ENCODE measurements at places on chromosomes 2 and 18.

GRCh38 chr2:44844651-44845270 lies 96.7 kb upstream of the SIX3 start:
- DNase-seq: no peak

GRCh38 chr18:76993573-76993972 lies 139.0 kb downstream of the MBP start:
- no peak for DNase-seq

- DNase-seq: no peak
Observed at GRCh38 chr2:89833116-89833779, 1141.8 kb downstream of the RPIA start.

- no peak for DNase-seq
Observed at GRCh38 chr2:197926673-197927072, 122.3 kb downstream of the PLCL1 start.

DNA sequence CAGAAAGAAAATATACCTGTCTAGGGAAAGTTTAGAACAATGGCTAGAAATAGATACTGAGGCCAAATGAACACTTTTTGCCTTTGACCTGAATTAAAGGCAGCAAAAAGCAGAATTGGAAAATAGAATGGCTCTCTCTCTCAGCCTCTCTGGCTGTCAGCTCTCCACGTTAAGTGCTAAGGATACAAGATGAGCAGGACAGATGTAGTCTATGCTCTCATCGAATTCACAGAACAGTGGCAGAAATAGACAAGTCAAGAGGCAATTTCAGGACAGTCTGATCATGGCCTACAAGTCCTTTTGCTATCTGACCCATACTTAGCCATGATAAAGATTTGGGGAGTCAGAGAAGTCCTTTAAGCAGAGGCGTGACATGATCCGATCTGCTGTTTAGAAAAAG lies 120.2 kb upstream of the CREB1 start:
- DNase-seq: no peak

DNA sequence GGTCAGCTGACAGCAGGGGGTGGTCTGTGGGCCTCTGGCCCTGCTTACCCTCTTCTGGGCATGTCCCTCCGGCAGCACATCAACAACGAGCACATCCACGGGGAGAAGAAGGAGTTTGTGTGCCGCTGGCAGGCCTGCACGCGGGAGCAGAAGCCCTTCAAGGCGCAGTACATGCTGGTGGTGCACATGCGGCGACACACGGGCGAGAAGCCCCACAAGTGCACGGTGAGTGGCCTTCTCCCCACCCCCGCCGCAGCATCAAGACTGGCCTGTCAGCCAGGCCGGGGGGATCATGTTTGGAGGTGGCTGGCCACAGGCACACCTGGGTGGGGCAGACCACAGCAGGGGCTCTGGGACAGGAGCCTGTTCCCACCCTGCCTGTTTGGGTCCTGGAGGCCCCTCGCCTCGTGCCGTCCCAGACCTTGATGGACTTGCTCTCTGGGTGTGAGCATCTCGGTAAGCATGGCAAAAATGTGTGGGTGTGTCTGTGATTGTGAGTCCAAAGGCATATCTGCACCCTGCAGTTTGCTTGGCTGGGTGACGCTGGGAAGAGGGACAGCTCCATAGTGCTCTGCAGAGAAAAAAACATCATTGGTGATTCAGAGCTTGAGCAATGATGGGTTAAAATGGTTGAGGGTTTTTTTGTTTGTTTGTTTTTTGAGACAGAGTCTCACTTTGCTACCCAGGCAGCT lies 242.8 kb downstream of the GLI2 start:
- no peak for DNase-seq

DNA sequence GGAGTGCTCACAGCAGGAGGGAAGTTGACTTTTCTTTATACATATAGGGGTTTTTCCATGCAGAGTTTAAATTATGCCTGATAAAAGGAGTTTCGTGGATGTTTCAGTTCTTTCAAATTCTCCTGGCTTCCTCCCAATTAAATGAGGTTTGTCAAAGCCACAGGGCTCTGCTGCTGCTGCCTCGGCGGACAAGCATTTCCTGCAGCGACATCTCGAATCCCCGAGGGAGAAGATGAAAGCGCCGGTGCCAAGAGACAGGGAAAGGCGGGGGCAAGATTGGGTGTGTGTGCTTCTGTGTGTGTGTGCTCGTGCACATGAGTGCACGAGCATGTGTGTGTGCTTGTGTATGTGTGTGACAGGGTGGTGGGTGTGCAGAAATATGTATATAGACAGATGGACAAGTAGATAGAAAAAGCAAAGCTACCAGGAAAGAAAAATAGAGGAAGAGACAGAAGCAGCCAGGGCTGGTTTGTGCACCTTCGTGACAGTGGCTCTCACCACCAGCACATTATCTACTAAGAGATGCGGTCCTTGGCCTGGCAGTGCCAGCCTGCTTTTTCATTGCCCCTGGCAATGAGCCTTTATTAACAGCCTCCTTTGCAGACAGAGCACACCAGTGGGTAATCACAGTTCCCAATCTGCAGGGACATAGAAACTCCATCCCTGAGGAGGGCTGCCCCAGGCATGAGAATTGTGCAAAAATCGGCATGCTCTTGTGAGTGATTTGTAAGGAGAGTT lies 76.2 kb downstream of the CDK15 start:
- no peak for DNase-seq

GRCh38 chr18:69996417-69996816 lies 48.7 kb upstream of the CD226 start:
- no peak for DNase-seq

- no peak for DNase-seq
Observed at GRCh38 chr2:30456579-30456978, 9.5 kb downstream of the LCLAT1 start.

DNA sequence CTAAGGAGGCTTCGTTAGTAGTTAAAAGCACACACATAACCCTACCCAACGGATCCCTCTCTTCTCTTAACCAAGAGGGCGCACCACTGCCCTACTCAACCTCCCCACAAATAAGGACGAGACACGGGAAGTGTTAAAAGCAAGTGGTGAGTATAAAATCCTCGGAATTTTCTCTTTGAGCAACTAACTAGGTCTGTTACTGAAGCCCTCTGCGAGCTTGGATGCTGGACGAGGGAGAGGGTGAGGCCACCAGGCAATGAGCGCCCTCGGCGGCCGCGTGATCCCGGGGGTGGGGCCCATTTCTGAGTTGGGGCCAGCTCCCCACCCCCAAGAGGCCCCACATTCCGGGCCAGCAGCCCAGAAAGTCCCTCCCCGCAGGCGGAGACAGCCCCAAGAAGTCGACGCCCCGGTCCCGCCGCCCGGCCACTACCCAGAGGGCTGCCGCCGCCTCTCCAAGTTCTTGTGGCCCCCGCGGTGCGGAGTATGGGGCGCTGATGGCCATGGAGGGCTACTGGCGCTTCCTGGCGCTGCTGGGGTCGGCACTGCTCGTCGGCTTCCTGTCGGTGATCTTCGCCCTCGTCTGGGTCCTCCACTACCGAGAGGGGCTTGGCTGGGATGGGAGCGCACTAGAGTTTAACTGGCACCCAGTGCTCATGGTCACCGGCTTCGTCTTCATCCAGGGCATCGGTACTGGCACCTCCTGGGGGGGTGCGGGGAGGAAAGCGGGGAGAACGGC lies at the start of gene CYBRD1:
CYBRD1 (plus strand) TSS at position 423 of the 736 bp plus-strand sequence; CDS start at position 495, 72 bp downstream.
- no peak for DNase-seq

- DNase-seq: no peak
Observed at GRCh38 chr2:235799281-235799680, 305.4 kb downstream of the AGAP1 start.

GRCh38 chr2:74894272-74894981 lies 60.5 kb downstream of the HK2 start:
- no peak for DNase-seq

DNA sequence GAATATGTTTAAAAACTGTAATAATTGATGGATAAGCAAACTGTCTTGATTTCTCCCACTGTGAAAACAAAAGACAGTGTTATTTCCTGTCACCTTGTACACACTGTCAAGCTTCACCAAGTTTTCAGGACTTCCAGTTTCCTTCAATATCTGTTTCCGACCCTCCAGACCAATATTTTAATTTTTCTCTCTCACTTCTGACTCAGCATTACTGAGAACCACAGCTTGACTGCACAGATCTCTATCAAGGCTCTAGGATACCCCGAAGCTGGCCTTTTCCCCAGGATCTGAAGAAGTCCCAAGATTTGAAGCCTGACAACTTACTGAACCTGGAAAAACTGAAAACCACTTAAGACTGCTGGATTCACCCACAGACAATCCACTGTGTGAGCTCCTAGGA lies 13.2 kb upstream of the SULT1C3 start:
- no peak for DNase-seq

- peak; percentile 76 for DNase-seq
Observed at GRCh38 chr2:144183727-144184126, 336.2 kb downstream of the ZEB2 start.

- no peak for DNase-seq
Observed at GRCh38 chr2:205700331-205701132, 18.2 kb downstream of the NRP2 start.
